Upper lobe of left lung (tissue), 6 donors: ENCODE measurements at places on chromosomes 4 and X. TPM values are rescaled to one million over a fixed set of nuclear protein-coding genes. Genes with fewer than 3 reads are reported as not detected.

- H3K27ac ChIP-seq: no peak overlapping the region
- no peaks in the 10 kb centered on the region for H3K36me3 ChIP-seq
- no peaks in the 10 kb centered on the region for H3K27me3 ChIP-seq
- DNase-seq: no peak
- no peak overlapping the region for H3K4me3 ChIP-seq
- H3K4me1 ChIP-seq: no peaks in the 10 kb centered on the region
Observed at GRCh38 chr4:138021139-138021830, 220.9 kb downstream of the SLC7A11 start.

DNA sequence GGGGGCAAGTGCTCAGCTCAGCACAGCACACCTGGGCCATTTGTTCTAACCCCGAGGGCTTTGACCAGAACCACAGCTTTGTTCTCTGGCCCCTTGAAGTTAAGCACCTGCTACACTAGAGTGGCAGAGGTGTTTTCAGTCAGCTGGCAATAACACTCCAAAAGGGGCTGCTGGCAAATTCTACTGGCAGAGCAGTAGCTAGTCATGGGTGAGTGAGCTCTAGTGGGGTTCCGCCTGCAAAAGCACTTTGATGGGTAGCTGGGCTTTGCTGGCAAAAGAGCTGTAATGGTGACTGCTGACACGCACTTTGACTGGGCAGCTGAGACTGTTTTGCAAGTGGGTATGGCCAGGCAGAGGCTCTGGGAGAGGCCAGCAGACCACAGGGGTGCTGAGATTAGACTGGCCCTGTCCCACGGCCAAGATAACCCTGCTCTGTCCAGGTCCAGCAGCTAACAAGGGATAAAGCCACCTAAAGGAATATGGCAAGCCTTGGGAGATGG is 65.2 kb upstream of the TENT5D start:
- DNase-seq: no peak
- no peak overlapping the region for H3K4me3 ChIP-seq
- H3K36me3 ChIP-seq: no peaks in the 10 kb centered on the region
- H3K27me3 ChIP-seq: no peaks in the 10 kb centered on the region

DNA sequence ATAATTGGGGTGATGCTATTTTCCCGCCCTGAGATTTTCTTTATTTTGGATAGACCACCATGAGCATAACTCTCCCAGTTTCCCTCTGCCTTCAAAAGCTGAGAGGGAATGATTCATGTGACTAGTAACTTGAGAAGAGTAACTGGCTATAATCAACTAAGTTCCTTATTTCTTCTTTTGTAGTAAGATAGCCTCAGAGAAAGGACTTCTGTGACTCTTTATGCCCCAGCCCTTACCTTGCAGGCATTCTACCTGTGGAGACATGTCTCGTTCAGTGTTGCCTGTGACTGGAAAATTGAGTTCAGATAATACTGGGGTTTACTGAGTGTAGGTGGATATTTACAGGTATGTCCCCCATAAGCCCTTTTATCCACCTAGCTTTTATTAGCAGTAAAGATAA is 715.4 kb upstream of the HS3ST1 start:
- H3K27ac ChIP-seq: no peak overlapping the region
- no peaks in the 10 kb centered on the region for H3K36me3 ChIP-seq
- no peaks in the 10 kb centered on the region for H3K27me3 ChIP-seq
- no peak for DNase-seq
- H3K4me1 ChIP-seq: no peaks in the 10 kb centered on the region

WAS gene
- 11.7 TPM for total RNA-seq

PLAC1 gene
- total RNA-seq: not detected

- H3K4me3 ChIP-seq: no peak overlapping the region
- no peaks in the 10 kb centered on the region for H3K27me3 ChIP-seq
- no peak for DNase-seq
- H3K27ac ChIP-seq: no peak overlapping the region
- H3K4me1 ChIP-seq: no peaks in the 10 kb centered on the region
- H3K36me3 ChIP-seq: no peaks in the 10 kb centered on the region
Observed at GRCh38 chr4:89939994-89940393, 45.3 kb downstream of the MMRN1 start.

DNA sequence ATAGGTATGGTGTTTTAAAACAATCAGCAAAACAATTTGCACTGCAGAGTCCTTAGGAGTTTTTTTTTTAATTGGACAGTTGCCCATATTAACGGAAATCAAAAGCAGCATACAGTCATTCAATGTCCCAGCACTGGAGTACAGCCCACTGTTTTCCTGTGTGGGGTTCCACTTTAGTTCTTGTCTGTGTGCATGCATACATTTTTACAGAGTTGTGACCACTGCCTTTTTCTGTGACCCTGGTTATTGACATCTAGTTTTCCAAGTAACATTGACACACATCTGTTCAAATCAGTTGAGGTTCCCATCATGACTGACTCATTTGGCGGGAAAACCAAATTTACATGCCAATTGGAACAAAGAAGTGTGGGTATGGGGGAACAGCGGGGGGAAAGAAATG is 83.3 kb downstream of the HPRT1 start:
- DNase-seq: no peak
- no peak overlapping the region for H3K27ac ChIP-seq
- peaks cover 3% of the 10 kb centered on the region for H3K4me1 ChIP-seq
- H3K36me3 ChIP-seq: no peaks in the 10 kb centered on the region

GRCh38 chr4:55568905-55569504 is 22.3 kb upstream of the CLOCK start:
- H3K27ac ChIP-seq: no peak overlapping the region
- no peak overlapping the region for H3K4me3 ChIP-seq
- H3K4me1 ChIP-seq: no peaks in the 10 kb centered on the region
- H3K36me3 ChIP-seq: no peaks in the 10 kb centered on the region

- no peaks in the 10 kb centered on the region for H3K27me3 ChIP-seq
- H3K36me3 ChIP-seq: peaks cover 20% of the 10 kb centered on the region
- DNase-seq: no peak
- peak overlapping the region; percentile 80 for H3K4me3 ChIP-seq
- peak overlapping the region; percentile 98 for H3K27ac ChIP-seq
Observed at GRCh38 chr4:52711834-52712250, 39.4 kb downstream of the ERVMER34-1 start.

DNA sequence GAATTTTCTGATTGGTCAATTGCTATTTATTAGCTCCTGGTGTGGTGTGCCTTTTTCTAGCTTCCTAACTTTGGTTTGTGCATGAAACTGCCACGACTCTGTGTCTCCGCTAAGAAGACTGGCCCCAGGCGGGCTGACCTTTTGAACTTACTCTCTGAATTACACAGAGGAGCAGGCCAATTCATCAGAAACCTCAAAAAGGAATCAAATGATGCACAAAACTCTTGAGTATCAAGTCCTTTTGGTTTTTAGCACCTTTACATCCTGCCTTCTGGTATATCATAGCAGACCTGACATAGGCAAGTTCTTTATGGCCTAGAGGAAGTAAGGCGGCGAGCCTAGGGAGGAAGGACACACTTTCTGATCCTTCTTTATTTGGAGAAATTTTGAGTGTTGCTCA is 17.6 kb downstream of the TKTL1 start:
- no peaks in the 10 kb centered on the region for H3K27me3 ChIP-seq
- H3K36me3 ChIP-seq: no peaks in the 10 kb centered on the region
- no peaks in the 10 kb centered on the region for H3K4me1 ChIP-seq
- H3K27ac ChIP-seq: no peak overlapping the region

GRCh38 chrX:10519278-10519677 is 101.1 kb downstream of the MID1 start:
- H3K4me1 ChIP-seq: no peaks in the 10 kb centered on the region
- H3K27me3 ChIP-seq: no peaks in the 10 kb centered on the region

- DNase-seq: no peak
- H3K4me1 ChIP-seq: no peaks in the 10 kb centered on the region
- no peaks in the 10 kb centered on the region for H3K36me3 ChIP-seq
- no peak overlapping the region for H3K4me3 ChIP-seq
Observed at GRCh38 chrX:10971176-10971575, 140.0 kb upstream of the HCCS start.

- no peaks in the 10 kb centered on the region for H3K27me3 ChIP-seq
- DNase-seq: no peak
- no peaks in the 10 kb centered on the region for H3K36me3 ChIP-seq
- H3K27ac ChIP-seq: no peak overlapping the region
- no peak overlapping the region for H3K4me3 ChIP-seq
Observed at GRCh38 chr4:76374798-76375197, 46.1 kb downstream of the CCDC158 start.

POU3F4 gene
- not detected for total RNA-seq

AKAP14 gene
- not detected for total RNA-seq

CCDC120 gene
- total RNA-seq: 10.5 TPM

SLC49A3 gene
- total RNA-seq: 65.0 TPM

DNA sequence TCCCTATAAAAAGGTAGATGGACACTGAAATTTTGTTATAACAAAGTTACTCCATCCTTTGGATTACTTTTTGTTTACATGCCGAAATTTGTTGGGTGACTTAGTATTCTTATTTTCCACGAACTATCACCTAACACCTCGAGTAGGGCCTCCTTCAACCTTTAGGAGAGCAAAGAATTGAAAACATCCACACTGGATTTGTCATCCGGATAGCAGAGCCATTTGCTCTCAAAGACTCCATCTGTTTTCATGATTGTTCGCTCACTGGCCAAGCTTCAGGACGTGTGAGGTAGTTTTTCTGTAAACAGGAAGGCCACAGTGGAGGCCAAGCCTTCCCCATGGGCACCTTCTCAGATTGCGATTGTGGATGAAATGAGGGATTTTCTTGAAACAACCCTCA is at the start of gene ADAD1:
TSS of gene ADAD1 (plus strand) at position 301 of the 400 bp plus-strand sequence. CDS start 1,059 bp downstream, outside the sequence.
- no peaks in the 10 kb centered on the region for H3K4me1 ChIP-seq
- no peak within 1 kb of the TSS for H3K4me3 ChIP-seq
- H3K27ac ChIP-seq: no peak within 1 kb of the TSS
- H3K27me3 ChIP-seq: no peaks in the 10 kb centered on the region
- no peak for DNase-seq

SMR3B gene
- total RNA-seq: not detected

DNA sequence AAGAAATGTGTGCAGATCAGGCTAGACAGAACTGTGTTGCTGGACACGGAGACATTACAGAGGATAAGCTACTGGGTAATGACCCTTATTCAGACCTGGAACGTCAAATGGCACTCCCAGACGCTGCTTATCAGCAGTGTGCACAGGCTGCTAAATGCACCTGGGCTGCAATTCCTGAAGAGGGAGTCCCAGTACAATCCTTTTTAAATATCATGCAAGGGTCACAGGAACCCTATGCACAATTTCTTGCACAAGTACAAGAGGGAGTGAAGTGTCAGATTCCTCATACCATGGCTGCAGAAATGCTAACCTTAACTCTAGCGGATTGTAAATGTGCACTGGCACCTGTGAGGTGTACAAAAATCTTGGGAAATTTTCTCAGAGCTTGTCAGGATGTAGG is 16.9 kb downstream of the SPIN2B start:
- no peak overlapping the region for H3K27ac ChIP-seq
- no peaks in the 10 kb centered on the region for H3K27me3 ChIP-seq
- no peaks in the 10 kb centered on the region for H3K4me1 ChIP-seq
- H3K36me3 ChIP-seq: no peaks in the 10 kb centered on the region
- no peak overlapping the region for H3K4me3 ChIP-seq

DNA sequence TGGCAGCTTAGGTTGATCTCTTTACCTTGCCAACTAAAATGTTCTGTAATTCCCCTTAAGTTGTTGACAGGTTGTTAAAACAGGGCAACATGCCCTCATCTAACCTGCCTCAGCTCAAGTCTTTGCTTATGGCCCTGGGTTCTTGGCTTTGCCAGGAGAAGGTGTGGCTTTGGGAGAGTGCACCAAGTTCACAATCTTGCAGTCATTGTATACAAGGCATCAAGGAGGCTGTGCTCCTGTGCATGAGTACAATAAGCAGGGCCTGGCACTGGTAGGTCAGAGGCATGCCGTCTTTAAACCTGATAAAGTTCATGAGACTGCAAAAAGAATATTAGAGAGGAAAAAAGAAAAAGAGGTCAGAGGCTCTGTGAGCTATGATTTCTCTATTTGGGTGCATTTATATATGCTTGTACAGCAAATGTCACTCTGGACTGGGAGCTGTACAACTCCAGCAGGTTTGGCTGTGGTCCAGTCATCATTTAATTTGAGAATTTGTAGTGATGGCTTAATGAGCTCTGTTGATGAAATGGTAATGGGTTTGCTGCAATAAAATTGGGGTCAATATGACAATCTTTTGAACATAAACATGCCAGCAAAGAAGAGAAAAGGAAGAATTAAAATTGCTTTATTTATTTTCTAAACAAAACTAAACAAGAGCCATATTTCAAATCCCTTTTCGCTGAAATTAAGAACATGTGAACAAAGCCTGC is 30.3 kb downstream of the AREG start:
- H3K27ac ChIP-seq: no peak overlapping the region
- H3K4me3 ChIP-seq: no peak overlapping the region
- H3K27me3 ChIP-seq: no peaks in the 10 kb centered on the region
- no peak for DNase-seq
- peaks cover 23% of the 10 kb centered on the region for H3K4me1 ChIP-seq

NPY2R gene
- not detected for total RNA-seq

- no peaks in the 10 kb centered on the region for H3K36me3 ChIP-seq
- no peak overlapping the region for H3K27ac ChIP-seq
- no peaks in the 10 kb centered on the region for H3K27me3 ChIP-seq
- H3K4me1 ChIP-seq: no peaks in the 10 kb centered on the region
- H3K4me3 ChIP-seq: no peak overlapping the region
- DNase-seq: peak; percentile 64
Observed at GRCh38 chr4:8917868-8918783, 46.5 kb upstream of the HMX1 start.

GRCh38 chr4:183834252-183834651 is 70.9 kb upstream of the STOX2 start:
- H3K36me3 ChIP-seq: no peaks in the 10 kb centered on the region
- DNase-seq: no peak
- H3K4me3 ChIP-seq: no peak overlapping the region
- H3K4me1 ChIP-seq: peaks cover 19% of the 10 kb centered on the region
- no peak overlapping the region for H3K27ac ChIP-seq
- H3K27me3 ChIP-seq: no peaks in the 10 kb centered on the region

KLHL2 gene
- 42.7 TPM for total RNA-seq

DNA sequence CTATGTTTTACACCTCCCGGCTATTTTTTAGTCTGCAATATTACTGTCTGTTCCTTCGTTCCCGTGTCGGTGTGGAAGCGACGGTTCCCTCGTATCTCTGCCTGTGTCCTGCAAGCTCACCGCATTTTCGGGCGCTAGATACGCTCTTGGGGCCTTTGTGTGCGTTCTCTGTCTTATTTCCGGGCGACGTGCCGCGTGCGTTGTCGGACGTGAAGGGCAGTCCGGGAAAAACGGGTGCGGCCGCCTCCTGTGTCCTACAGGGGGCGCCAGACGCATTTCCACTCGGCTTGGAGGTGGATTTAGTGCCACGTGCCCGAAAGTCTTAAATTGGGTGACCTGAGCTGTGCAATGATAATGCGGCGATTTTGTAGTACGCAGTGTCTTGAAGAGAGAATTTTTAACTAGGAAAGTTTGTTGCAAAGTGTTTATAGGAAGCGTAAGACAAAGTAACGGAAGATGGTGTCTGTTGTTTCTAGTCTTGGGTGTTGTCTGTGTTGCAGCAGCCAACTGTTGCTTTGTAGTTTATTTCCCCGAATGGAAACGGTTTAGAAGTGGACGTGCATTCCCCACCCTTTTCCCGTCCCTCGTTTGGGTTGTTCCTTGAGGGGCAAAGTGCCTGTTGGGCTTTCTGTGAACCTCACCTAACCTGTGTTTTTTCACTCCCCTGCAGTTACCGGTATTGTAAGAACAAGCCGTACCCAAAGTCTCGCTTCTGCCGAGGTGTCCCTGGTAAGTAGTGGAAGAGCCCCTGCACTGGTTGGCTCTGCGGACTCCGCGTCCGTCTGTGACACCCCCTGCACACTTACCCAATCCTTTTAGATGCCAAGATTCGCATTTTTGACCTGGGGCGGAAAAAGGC is 720 bp downstream of the RPL10 start:
- H3K27ac ChIP-seq: peak overlapping the region; percentile 95
- peak; percentile 89 for DNase-seq
- H3K27me3 ChIP-seq: no peaks in the 10 kb centered on the region
- H3K36me3 ChIP-seq: peaks cover 15% of the 10 kb centered on the region
